NCI-H446 treated with DMSO at 0.1 percent for 48 hours (cell line): ENCODE measurements at places on chromosomes 7 and 10.

- no peak for DNase-seq
Observed at GRCh38 chr7:107291434-107291833, 122.6 kb downstream of the HBP1 start.

- DNase-seq, result no peak
Observed at GRCh38 chr7:52936750-52937149, 98.7 kb upstream of the POM121L12 start.

- no peak for DNase-seq
Observed at GRCh38 chr10:74738542-74738941, 87.9 kb upstream of the KAT6B start.

GRCh38 chr10:113957013-113957412 is 86.7 kb upstream of the ADRB1 start:
- DNase-seq, result no peak

GRCh38 chr10:25017661-25018060 is 1.2 kb downstream of the THNSL1 start:
- DNase-seq, result no peak

DNA sequence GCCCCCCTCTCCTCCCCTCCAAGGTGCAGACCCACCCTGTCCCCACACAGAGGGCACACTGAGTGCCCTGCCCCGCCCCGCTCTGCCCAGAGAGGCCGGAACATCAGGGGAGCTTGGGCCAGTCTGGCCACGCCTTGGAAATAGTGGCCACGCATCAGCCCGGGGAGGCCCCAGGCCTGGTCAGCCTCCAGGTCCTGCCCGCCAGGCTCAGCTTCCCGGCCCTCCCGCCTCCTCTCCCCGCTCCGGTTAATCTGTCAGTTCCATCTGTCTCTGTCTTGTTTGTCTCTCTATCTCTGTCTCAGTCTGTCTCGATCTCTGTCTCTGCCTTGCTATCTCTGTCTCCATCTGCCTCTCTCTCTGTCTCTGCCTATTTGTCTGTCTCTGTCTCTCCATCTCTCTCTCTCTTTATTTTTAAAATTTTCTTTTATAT is 28.9 kb upstream of the TNRC18 start:
- no peak for DNase-seq

DNA sequence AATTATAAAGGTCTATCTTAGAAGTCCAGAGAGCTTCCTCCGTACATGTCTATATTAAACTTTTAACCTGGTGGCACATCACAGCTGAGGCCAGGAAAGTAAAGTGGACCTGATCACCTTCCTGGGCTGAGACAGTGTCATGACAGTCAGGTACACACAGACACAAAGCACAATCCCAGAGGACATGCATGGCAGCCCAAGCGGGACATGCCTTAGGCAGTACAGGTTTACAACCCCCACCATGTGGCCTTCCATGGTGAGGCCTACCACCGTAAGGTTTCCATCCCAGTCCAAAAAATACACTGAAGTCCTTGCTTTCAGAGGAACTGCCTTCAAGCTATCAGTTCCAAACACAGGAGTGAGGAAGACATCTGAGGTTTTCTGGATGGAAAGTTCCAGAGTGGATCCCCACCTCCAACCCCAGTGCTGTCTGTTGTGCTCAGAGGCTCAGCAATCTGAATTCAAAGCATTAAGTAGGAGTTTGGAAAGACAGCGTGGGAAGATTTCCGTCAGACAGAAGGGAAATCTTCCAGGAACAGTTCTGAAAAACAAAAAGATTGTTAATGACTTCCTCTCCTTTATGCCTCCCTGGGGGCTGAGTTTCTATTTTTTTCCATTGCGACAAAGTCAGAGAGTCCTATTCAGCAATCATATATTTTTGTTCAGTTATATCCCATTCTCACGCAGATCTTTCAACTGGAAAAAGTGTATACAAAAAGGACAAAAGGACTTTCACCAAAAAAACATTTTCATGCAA is 20.1 kb downstream of the IFIT3 start:
- no peak for DNase-seq

DNA sequence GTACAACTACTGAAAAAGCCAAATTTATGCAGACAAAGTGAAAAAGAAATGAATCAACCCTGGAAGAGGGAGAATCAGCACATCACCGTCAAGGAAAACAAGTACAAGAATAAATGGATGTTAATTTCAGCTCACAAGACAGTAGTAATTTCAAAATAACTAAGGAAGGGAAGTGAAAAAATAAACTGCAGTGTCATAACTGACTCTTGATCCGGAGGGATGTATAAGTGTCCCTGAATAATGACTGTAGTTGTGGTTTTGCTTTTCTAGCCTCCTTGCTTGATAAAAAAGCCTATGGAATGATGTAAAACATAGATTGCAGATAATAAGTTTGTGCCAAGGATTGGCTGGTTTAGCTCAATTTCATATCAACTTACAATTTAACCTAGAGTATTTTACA is 721.1 kb upstream of the C7orf33 start:
- DNase-seq, result no peak

DNA sequence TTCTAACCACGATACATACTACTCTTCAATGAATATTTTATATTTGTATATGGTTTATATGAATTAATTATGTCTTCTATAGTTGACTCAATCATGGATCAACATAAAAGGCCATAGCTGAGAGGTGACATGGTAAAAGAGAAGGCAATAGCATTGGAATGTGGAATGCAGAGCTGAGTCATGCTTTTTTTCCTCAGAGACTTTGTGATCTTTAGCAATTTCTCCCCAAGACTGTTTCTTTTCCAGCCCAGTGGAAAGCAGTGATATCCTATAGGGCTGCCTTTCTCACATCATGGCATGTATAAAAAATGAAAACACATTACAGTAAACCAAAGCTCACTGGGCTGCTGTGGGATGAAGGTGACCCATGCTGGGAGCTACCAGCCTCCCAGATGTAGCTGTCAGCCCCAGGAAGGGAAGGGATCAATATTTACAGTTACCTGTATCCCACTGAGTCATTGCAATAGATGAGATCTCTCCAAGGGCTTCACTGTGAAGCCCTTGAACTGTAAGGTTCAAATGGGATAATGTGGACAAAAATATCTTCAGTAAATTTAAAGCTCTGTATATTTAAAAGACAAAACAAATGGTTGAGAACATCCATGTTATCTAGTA is 30.2 kb downstream of the SLC39A12 start:
- DNase-seq, result no peak

GRCh38 chr10:22752272-22752889 is 38.0 kb upstream of the PIP4K2A start:
- DNase-seq, result no peak

GRCh38 chr7:584122-584465 is 64.4 kb upstream of the PDGFA start:
- DNase-seq, result no peak

DNA sequence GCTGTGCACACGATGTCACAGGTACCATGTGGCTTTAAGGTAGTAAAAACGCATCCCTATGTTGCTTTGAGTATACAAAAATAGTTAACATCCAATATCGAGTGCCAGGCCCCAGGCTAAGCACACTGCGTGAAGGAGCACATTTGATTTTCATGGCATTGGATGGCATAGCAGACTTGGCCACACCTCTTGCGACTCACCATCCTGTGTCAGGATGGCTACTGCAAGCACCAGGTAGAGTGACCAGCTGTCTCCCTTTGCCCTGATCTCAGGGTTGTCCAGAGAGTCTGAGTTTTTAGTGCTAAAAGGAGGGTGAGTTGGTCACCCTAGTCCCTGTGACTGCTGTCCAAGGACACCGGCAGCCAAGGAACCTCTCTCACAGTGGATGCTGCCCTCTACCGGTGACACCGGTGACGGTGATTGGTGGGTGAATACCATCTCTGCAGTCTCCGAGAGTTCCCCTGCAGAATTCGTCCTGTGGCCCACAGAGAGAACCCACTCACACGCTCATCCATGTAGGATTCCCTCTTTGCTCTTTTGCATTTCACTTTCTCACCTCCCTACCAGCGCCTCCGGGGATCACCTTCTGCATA is 76.1 kb downstream of the BICC1 start:
- DNase-seq, result no peak

DNA sequence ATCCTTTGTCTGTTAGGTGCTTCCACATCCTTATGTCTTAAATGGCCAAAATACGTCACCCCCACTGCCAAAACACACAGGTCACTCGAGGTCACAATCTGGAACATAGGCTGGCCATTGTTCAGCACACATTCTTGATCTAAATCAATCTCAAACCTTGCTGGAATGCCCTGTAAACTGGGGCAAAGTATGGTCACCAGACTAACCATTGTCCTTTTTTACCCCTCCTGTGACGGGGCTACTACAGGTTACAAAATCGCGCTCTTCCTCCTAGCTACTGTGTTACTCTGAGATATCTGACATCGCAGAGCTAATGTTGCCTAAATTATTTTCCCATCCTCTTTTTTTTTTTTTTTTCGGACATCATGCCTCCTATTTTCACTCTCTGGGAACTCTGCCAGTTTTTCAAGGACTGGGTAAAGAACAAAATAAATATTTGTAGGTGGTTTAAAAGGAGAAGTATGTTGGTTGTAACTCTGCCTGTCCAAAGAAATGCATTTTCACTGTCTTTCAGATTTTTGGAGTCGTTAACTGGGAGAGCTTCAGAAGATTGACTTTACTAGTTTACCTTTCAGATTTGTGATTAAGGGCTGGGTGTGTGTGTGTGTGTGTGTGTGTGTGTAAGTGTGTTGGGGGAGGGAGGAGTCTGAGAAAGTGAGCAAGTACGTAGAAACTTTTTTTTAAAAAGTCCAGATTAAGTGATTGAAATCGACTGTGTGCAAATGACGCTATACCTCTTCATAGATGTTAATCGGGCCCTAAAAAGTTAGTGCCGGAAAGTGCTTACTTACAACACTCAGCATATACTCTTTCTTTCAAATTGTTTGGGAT is 942 bp upstream of the KIAA1217 start:
- no peak for DNase-seq

GRCh38 chr10:33542752-33543505 is 208.5 kb upstream of the NRP1 start:
- no peak for DNase-seq
